ENCODE measurements at places on chromosomes 2 and 18.

GRCh38 chr2:64848945-64849344, 140.3 kb upstream of the SLC1A4 start:
- DNase-seq = no peak

DNA sequence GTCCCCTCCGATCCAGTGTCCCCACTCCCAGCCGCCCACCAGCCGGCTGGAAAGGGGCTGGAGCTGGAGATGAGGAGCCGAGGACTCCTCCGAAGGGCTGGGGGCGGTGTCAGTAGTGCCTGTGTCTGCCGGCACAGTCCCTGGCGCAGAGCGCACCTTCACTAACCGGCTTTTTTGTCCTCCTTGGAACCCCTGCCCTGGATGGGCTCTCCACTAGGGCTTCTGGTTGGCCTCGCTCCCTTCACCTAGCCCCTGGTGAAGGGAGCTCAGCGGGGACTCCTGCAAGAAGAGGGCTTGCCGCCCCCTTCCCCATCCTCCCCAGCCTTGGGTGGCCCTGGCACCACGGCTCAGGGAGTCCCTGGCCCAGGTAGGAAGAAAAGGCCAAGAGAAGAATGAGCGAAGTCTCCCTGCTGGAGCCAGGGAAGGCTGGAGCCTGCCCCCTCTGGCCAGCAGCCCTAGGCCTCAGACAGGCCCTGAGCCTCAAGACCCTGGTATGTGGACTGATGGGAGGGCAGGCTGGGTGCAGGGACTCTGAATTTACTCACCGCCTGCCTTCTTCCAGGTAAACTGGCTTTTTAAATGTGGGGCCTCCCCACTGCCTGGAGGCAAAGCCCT, 570 bp upstream of the ECEL1 start:
- DNase-seq = no peak

DNA sequence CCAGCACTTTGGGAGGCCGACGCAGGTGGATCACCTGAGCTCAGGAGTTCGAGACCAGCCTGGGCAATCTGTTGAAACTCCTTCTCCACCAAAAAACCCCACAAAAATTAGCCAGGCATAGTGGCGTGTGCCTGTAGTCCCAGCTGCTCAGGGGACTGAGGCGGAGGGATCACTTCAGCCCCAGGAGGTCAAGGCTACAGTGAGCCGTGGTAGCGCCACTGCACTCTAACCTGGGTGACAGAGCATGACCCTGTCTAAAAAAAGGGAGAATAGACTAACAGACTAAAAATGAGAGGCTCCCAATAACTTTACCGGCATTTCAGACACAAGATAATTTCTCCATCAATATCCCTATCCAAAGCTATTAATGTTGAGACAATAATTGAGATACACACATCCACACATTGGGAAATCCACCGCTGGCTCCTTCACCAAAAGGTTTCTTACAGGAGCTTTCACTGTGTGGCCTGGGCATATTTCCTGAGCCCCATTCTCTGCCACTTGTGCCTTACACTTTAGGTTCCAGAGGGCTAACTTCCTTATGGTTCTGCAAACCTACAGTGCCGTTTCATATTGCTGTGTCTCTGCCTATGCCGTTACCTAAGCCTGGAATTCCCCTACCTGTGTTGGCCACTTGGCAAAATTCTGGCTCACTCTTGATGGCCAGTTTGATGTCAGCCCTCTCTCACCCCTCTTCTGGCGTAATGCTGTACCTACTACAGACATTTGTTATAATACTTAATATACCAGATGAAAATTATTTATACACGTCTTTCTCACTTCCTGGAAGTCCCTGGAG, 115.8 kb upstream of the ZFP36L2 start:
- no peak for DNase-seq

DNA sequence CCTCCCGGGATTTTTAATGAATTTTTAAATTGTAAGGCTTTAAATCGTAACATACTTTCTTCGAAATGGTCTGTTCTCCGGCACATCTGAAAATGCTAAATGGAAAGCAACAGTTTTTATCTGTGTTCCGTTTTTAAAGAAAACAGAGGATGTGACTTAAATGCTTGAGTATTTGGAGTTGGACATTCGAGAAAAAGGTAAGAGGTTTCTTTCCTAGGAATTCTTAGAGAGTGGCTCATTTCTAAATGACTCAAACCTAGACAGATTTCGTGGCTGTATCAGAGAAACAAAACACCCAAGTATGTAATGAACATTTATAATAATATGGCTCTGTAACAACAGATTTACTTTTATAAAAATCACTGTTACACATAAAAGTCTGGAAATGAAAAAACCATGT, 177.6 kb upstream of the CCDC68 start:
- no peak for DNase-seq

DNA sequence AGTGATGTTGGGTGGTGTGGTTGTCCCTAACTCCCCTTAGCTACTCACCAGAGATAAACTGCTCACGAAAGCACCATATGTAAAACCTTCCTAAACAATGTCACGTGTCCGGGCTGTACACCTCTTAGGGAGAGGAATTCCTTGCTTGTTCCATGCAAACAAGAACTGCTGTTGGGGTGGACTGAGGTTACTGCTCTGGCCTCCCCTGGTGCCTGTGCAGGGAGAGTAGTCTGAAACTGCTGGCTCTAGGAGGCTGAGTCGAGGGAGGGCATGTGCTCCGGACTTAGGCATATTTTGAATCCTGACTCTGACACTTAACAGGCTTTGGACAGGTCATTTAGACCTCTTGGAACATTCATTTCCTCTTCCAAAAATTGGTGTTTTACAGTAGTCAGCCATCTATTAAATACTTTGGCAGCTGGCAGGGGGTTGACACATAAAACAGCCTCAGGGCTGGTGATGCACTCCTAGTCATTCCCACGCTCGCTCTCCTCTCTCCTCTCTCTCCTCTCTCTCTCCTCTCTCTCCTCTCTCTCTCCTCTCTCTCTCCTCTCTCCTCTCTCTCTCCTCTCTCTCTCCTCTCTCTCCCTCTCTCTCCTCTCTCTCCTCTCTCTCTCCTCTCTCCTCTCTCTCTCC, 10.6 kb downstream of the THNSL2 start:
- DNase-seq = no peak

DNA sequence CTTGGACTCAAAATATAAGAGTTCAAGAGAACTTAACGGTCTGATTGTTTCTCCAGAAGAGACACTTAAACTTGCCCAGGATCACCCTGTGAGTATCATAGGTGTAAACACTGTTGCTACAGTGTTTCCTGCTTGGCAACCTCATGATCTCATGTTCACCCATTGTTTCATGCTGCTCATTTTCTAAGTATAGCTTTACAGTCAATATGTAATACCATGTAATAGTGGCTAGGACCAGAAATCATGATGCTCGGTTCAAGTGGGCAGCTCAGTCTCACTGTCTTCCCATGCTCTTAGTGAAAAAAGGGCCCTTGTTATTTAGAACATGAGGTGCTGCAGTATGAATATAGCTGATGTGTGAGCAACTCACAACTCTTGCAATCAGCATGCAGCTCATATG, 157.5 kb downstream of the CERS6 start:
- DNase-seq = no peak

DNA sequence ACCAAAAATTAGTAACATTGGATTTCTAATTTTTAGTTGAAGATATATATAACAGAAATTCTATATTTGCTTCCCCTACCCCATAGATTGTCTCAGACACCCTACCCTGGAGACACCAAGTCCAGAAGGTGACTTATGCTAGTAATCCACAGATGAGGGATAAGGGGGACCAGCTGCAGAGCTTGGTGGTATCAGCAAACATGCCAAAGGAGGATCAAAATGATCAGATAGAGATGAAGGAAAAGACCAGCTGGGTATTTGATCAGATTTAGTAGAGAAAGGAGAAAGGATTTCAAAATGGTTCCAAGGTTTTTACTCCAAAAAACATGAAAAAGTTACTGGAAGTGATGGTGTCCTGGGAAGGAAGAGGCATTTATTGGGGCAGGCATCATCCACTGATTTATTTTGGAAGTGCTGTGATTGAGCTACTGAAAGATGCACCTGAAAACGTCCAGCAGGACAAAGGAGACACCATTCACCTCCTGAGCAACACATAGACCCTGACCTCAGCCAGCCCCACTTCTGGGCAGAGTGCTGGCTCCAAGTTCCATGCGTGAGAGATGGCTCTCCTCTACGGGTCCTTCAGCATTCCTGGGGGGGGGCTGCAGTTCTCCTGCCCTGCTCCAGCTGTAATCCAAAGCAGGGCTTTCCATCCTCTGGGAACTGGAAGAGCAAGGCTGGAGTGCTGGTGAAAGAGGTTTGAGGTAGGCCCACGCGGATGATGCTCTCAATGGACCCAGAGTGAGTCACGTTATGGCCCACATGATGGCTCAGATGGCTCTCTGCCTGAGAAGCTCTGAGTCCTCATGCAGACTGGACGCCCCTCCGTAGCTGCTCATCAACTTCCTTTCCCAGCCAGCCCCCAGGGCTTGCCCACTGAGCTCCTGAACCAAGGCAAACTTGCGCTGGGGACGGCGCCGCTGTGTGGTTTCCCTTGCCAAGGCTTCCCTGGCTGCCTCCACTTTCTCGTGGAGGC, 3.7 kb upstream of the LRRFIP1 start:
- no peak for DNase-seq

DNA sequence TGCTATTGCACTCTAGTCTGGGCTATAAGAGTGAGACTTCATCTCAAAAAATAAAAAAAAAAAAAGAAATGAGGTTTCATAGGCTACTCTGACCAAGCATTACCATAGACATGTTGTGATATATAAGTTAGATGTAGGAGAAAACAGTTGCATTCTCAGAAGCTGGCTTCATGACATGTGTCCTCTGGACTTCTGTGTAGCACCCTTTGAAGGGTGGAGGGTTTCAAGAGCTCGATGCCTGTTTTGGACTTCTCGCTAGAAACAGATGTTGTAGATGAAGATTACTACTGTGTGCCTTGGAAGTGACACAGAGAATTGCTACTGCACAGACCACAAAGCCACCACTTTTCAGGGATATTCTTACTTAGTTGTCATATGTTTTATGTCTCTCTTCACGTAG, 91.0 kb downstream of the TMEM247 start:
- no peak for DNase-seq

DNA sequence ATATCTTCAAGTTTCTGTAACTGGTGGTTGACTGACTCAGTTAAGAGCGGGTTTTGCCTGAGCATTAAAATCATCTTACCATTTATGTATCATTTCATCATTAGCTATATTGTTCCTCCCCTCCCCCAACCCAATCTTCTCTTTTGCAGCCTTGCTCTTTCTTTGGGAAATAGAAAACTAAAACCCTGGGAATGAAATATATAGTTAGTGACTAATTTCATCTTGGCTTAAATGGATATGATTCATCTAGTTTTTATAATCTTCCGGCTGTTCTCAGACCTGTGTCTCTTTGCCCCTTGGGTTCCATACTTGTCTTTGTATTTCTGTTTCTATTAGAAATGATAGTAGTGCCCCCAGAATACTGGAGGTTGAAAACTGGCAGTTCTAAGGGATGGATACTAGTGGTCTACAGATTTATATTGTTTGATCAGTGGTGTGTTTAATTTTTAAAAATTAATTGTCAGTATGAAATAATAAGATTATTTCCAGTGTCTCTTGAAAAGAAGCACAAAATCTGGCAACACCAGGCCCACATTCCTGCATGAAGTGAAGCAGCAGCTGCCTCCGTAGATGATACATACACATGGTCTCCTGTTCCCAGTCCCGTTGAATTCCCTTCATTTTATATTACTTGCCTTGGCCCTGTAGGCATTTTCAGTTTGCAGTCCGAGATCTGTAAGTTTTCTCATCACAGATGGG, 44.5 kb downstream of the PHLPP1 start:
- DNase-seq = peak; percentile 26

DNA sequence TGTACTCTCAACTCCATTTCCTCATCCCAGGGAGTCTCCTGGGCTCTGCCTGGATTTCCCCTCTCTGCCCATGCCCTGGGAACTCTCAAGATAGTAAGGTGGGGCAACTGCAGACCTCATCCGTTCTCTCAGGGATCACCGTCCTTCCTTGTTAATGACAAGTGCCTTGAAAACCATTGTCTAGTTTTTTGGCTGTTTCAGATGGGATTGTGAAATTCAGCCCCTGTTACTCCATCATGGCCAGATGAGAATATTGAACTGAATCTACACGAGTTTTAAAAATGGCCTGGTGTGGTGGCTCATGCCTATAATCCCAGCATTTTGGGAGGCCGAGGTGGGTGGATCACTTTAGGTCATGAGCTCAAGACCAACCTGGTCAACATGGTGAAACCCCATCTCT, 665 bp upstream of the HRH4 start:
- no peak for DNase-seq

DNA sequence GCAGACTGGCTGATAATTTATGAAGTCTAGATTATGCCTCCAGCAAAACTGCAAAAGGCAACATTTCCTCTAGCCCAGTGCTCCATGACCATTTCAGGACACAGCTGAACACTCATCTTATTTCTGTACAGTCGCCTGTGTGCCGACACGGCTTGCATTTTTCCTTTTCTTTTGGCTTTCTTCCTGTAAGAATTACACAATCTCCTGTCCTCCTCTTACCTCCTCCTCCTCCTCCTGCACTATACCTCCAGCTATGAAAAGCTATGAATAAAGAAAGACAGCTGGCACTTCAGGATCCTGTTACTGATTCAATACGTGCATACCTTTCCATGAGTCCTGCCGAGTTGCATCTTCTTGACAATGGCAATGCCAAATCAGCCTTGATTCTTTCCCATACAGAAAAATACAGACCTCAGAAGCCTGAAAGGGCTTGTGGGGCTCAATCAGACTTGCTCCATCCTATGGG, 32.2 kb upstream of the TRIB2 start:
- DNase-seq = peak; percentile 41

DNA sequence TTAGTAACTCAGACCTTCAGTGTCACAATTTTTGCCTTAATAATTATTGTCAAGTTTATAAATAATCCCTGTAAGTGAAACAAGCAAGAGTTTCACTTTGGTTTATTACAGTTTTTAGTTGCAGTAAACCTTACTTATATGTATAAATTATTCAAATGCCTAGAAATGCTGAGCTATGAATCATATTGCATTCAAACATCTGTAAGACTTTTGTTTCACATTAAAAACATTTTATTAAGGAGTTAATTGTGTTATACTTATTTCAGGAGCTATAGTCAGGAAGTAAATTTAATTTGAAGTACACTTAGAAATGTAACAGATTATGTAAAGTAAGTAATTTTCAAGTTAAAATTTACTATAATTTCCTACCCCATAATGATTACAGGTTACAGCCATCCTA, 3.9 kb upstream of the ETAA1 start:
- DNase-seq = no peak

GRCh38 chr2:12169721-12170120, 423.3 kb downstream of the LPIN1 start:
- peak; percentile 54 for DNase-seq

DNA sequence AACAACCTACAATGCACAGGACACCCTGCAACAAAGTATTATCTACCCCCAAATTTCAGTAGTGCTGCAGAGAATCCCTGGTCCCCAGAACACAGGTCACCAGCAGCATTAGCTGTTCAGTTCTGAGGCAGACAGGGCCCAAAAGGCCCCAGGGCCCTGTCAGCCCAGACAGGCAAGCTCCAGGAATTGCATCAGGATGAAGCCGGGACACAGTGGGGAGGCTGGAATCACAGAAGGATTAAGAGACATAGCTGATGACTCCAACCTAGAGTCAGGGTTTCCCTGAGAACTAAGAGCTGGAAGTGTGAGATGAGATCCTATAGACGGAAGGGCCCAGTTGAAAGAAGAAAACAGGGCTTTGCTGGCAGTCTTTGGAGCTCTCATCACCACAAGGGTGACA, 148.1 kb downstream of the GALNT14 start:
- DNase-seq = no peak

- DNase-seq = no peak
Measured at GRCh38 chr2:1039549-1039948, 88.9 kb downstream of the SNTG2 start.

All from fibroblast of skin of left biceps (primary cell).